ENCODE measurements at places on chromosomes 7 and 10.

GRCh38 chr10:30197186-30197585, 137.8 kb upstream of the JCAD start:
- DNase-seq = no peak

- DNase-seq = no peak
These were observed 89.0 kb downstream of the PPP1R9A start for GRCh38 chr7:94996369-94996768.

GRCh38 chr7:158997471-158997870, 141.1 kb downstream of the DYNC2I1 start:
- no peak for DNase-seq

DNA sequence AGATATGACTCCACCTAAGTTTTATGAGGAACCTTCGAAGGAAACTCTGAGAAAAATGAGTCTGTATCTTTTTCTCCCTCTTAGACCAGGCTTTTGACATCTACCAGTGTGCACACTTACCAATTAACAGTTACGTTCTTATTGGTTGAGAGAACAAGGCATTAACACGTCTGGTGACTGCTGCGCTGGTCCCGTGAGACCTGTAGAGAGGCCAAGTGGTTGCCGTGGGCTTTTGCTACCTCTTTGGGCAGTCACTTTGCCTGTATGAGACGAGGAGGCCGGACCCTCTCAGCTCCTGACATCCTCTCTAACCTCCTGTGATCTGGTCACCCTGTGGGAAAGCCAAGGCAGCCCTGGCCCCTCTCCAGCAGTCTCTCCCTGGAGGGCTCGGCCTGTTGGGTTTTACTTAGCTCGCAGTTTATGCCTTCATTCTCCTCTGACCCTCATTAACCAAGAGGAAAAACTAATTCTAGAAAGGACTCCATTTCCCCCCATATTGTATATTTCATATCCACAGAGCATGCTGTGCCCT, 513.9 kb upstream of the GALNT17 start:
- DNase-seq = no peak

DNA sequence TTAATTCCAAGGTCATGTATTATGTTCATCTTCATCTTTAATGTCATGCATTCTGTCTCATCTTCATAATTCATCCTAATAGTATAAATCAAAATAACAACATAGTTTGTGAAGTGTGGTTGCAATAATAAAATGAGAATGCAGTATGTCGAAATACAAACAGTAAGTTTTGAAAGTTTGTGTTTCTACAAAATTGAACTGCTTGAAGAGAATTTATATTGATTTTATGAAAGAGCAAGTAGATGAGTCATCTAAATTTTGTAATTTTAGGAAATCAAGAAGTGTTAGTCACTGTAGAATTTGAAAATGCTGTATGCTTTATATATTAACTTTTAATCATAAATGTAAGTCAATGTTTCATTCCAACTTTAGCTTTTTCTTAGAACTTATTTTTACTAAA, 190.5 kb upstream of the PPP1R3A start:
- DNase-seq = no peak

GRCh38 chr10:8006274-8006999, 48.1 kb upstream of the GATA3 start:
- DNase-seq = peak; percentile 13

DNA sequence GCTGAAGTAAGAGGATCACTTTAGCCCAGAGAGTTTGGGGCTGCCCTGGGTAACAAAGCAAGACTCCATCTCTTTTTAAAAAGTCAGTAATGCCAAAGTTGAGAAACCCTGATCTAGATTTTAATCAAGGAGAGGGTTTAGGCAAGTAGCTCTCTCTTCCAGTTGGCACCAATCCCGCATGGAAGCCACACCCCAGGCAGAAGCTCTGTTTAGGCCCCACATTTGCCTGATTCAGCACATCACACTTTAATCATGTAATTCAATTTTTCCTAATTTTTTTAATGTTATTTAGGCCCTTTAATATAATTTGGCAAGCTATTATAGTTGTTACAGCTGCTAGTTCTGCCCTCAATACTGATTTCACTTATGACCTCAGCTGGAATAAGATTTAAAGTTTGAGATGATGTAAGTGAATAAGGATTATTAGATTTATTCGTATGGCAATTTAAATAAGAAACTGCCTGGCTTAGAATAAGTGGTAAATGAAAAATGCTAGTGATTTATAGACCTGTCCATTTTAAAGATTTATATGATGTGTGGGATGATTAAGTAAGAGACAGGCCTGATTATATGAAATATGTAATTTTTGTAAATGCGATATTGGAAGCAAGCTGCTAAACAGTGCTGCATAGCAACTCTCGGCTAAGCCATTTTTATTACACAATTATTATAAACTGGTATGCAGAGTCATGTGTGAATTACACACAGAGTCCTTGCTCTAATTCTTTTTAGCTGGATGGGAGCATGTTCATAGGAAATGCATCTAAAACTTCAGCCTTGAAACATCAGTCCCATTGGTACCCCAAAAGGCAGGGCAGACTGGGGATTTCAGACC, 80.2 kb upstream of the NFE2L3 start:
- no peak for DNase-seq

DNA sequence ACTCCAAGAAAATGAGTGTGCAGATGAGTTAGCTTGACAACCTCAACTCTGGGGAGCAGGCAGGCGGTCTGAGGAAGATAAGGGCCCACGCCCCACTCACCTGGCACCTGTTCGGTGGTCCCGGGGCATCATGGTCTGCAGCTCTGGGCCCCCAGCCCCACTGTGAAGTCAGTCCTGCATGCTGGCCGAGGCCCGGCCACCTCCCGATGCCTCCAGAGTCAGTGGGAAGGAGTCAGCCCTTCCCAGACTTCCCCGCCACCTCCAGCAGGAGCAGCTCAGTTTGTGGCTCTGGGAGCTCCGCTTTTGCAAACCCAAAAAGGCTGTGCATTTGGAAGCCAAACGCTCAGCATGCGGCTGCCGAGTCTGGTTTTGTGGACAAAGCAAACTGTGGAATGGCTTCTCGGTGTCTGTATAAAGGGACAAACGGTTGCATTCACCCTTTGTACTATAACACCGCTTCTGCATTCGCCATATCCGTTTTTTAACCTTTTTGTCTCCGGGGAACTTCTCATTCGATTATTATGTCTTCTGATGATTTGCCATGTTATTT, 167.3 kb downstream of the CCDC3 start:
- no peak for DNase-seq

GRCh38 chr7:135943134-135943879, 33.9 kb downstream of the MTPN start:
- DNase-seq = no peak

- no peak for DNase-seq
These were observed 29.0 kb downstream of the RASGEF1A start for GRCh38 chr10:43237631-43238446.

GRCh38 chr7:123191132-123191531, 8.6 kb downstream of the SLC13A1 start:
- DNase-seq = no peak

DNA sequence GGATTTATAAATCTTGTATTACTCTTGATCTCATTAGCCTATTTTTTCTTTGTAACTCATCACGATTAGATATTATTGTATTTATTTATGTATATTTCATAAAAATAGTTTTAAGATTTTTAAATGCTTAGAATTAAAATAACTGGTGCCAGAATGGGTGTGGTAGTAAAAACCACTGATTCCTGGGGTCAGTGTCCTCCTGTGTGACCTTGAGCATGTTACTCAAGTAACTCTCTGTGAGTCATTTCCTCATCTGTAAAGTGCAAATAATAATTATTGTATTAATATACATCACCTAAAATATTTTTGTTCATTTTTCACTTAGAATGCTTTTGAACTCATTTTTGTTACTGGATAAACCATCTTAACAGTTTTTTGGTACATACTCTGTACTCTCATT, 91.3 kb upstream of the TMEM229A start:
- no peak for DNase-seq

- DNase-seq = no peak
These were observed 42.7 kb upstream of the A1CF start for GRCh38 chr10:50928190-50928552.

DNA sequence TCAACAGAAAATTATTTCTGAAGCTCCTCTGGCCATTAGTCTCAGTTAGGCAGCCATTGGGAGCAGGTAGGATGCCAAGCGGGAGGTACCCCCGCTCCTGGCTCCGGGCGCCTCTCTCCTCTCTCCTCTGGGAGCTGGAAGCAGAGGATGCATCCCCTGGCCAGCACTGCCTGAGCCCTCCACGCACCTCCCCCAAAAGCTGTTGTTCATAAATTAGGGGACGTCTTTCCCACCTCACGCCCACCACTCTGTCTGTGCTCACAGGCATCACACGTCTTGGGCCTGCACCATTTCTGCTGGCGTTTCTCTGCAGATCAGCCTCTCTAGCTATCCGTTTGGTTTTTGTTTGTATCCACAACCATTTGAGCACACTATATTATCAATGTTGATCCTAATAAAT, 609.0 kb upstream of the FOXK1 start:
- no peak for DNase-seq

- DNase-seq = no peak
These were observed 33.9 kb upstream of the SHH start for GRCh38 chr7:155846156-155846555.
